ENCODE measurements at places on chromosomes 3 and 15.

DNA sequence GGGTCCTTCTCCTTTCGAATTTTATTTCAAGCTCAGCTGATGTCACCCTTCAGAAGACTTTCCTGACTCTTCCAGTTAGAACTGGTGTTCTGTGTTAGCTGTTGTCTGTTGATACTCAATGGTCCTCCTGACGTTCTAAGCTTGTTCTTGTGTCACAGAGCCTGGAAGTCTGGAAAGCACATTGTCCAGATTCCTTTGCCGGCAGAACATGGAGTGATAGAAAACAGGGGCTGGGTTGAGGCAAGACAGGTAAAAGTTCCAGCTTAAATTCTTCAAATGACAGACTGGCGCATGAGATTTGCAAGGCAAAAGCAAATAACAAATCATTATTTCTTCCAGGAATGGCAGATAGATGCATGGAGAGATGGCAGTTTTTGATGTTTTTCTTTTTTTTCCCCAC is 102.0 kb upstream of the CLSTN2 start:
- DNase-seq: no peak

GRCh38 chr15:73909651-73910050 is 16.6 kb upstream of the LOXL1 start:
- no peak for DNase-seq

GRCh38 chr3:100206687-100207086 is 54.1 kb upstream of the TBC1D23 start:
- no peak for DNase-seq

DNA sequence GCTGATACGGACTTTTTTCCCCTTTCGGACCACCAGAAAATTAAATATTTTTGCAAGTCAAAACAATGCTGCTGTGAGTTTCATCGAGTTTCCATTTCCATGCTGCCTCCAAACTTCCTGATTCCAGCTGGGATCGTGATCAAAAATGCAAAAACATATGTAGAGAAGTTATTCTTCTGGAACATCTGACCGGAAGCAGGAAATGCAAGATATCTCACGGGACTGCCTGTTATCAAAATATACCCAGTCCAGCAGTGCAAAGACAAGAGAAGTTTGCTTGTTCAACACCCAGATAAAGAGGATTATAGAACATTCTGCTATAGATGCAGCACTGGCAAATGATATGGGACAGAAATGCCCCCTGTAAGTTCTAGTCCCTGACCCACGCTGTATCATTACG is 726.7 kb upstream of the NR2F2 start:
- DNase-seq: no peak

DNA sequence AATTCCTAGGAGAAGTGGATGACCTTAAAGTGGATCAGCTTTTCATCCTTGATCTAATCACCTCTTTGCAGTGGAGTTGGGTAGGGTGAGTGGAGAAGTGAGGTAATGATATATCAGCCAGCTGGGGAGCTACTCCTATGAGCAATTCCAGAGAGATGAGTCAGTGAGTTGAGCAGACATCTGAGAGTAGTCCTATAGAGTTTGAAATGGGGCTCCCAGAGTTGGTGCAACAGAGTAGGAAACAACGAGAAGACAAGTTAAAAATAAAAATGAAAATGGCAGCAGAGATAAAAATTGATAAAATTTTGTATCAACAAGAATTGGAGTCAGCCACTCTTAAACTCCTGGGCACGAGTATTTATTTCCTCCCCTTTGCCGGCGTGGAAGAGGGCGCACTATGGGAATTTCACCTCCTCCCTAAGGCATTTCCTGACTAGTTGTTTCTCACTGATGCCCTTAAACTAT is 150.8 kb upstream of the DPH6 start:
- no peak for DNase-seq

DNA sequence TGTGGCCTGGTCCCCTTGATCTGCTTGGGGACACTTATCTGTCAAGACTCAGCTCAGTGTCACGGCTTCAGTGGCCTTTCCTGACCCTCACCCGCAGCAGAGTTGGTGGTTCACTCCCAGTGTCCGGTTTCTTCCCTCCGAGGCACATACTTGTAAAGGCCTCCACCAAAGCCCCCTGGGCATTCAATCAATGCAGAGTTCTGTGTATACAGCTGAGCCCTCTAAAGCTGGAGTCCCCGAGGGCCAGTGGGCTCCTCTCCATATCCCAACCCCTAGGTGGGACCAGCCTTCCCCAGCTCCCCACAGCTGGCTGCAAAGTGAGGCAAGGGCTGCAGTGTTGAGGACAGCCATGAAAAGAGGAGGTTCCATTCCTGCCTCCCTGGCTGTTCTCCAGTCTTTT is 70.9 kb upstream of the RGMA start:
- DNase-seq: no peak
